ENCODE measurements at places on chromosomes 16 and 17.
A peak's percentile ranks its signal among the peaks of the same experiment; 100 is the strongest.

- no peak for DNase-seq
These were observed 743 bp downstream of the SHCBP1 start for GRCh38 chr16:46620266-46621005.

DNA sequence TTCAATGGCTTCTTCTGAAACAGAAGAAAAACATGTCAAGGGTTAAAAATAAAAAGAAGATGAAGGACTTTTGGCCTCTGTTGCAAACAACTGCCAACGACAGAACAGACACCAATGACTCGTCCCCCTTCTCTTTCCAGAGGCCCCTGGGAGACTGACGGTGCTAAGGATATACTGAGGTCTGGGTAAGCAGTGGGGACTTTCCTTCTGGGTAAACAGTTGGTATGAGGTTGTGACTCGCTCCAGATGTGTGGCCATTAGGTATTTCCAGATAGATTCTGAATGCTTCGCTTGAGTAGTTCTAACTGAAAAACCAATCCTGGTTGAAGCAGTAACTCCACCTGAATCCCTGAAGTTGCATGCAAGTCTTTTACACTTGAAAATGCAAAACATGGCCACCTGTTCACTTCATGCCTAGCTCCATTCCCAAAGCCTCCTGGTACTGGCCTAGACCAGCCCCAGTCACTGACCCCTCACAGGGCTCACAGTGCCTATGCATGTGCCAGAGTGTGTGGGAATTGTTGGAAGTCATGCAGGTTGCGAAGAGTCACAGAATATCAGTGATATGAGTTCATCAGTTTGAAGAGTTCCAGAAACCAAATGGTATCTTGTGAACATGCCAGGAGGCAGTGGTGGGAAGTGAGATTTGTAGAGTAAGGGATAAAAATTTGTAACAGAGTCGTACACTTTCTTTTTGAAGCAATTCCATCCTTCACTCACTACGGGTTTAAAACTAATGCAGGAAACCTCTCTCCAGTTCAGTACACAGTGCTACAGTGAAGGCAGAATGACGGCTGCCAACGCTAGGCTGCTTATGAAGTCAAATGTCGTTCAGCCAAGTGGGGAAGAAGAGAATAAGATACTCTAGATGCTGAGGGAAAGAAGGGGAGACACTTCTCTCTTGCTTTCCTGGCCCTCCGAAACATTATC lies 217.8 kb downstream of the ZFHX3 start:
- DNase-seq = no peak

DNA sequence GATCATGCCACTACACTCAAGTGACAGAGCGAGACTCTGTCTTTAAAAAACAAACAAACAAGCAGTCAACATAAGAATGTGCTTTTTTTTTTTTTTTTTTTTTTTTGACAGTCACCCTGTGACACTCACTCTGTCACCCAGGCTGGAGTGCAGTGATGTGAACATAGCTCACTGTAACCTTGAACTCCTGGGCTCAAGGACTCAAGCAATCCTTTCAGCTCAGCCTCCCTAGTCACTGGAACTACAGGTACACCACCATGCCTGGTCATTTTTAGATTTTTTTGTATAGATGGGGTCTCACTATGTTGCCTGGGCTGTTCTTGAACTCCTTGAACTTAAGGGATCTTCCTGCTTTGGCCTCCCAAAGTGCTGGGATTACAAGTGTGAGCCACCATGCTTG lies 15.3 kb upstream of the CHP2 start:
- no peak for DNase-seq

DNA sequence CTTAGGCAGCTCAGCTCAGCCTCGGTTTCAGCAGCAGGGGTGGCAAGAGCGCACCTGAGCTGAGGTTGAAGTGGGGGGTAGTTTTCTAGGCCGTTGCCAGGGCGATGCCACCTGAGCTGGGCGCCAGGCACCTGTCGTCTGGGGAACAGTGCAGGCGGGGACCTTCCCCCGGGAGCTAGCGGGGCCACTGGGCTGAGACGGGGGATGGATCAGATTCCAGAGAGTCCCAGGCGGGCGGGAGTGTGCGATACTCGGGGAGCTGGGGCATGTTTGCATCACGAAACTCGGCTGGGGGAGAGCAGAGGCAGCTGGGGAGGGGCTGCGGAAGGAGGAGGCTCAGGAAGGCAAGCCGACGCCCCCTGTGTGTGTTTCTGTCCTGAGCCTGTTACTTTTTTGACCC lies 477 bp upstream of the CLDN9 start:
- DNase-seq = no peak

- no peak for DNase-seq
These were observed 5.2 kb upstream of the OR1F1 start for GRCh38 chr16:3182608-3183444.

DNA sequence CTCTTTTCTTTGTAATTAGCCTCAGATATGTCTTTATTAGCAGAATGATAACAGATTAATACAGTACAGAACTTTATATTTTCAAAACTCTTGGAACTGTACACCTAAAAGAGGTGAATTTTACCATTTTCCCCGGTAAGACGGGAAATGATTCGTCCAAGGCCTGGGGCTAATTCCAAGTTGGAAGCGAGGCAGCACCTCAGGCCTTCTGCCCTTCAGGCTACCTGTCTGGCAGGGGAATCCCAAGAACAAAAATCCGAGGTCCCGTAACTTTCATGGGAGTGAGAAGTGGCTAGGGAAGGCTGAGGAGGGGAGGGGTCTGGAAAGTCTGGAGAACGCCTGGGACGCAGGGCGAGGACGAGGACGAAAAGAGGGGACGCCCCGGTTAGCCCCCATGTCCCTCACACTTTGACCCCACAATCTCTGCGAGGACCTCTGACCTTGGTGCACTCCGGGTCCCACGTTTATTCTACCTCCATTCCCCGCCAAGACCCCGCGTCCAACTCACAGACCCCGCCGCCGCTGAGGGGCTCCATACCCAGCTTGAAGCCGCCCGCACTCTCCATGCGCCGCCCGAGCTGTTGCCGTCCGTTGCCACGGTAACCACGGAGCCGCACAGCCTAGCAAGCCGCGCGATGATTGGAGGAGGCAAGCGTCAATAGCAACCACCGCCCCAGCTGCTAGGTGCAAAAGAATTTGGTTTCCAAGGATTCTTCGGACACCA lies at the start of gene HYDIN:
Gene HYDIN (minus strand): TSS at position 601 of the 724 bp plus-strand sequence. CDS start 43,827 bp downstream, outside the sequence.
- no peak for DNase-seq

- DNase-seq = no peak
These were observed 33.4 kb upstream of the LONP2 start for GRCh38 chr16:48210747-48211146.

GRCh38 chr16:85844786-85845185 lies 45.3 kb downstream of the COX4I1 start:
- DNase-seq = no peak

- no peak for DNase-seq
These were observed 28.9 kb downstream of the ADCY9 start for GRCh38 chr16:4087099-4087885.

- DNase-seq = no peak
These were observed 18.4 kb downstream of the PDILT start for GRCh38 chr16:20385844-20386832.

DNA sequence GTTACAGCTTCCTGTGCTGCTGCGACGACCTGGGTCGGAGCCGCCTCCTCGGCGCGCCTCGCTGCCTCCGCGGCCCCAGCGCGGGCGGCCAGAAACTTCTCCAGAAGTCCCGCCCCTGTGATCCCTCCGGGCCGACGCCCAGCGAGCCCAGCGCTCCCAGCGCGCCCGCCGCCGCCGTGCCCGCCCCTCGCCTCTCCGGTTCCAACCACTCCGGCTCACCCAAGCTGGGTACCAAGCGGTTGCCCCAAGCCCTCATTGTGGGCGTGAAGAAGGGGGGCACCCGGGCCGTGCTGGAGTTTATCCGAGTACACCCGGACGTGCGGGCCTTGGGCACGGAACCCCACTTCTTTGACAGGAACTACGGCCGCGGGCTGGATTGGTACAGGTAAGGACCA lies 746 bp downstream of the HS3ST2 start:
- DNase-seq = no peak

- no peak for DNase-seq
These were observed 115.7 kb upstream of the KCNJ16 start for GRCh38 chr17:69959283-69959682.

DNA sequence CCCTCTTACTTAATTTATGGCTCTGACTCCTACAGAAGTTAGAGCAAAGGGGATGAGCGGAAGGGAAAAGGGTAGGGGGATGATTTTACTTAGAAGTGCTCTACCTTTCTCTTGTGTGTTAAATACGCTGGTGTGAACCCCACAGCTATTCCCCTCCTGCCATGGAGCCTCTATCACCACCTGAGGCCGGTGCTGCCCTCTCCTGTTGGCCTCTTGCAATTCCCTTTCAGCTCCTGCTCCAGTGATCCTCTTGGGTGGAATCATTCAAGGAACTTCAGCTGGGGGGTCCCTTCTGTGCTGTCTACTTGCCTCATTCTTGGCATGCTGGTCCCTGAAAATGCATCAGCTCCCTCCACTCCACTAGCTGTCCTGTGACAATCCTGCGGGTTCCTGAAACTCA lies 41.8 kb upstream of the CDH8 start:
- DNase-seq = no peak

- DNase-seq = peak; percentile 63
These were observed 1.6 kb downstream of the CTCF start for GRCh38 chr16:67563708-67564468.

DNA sequence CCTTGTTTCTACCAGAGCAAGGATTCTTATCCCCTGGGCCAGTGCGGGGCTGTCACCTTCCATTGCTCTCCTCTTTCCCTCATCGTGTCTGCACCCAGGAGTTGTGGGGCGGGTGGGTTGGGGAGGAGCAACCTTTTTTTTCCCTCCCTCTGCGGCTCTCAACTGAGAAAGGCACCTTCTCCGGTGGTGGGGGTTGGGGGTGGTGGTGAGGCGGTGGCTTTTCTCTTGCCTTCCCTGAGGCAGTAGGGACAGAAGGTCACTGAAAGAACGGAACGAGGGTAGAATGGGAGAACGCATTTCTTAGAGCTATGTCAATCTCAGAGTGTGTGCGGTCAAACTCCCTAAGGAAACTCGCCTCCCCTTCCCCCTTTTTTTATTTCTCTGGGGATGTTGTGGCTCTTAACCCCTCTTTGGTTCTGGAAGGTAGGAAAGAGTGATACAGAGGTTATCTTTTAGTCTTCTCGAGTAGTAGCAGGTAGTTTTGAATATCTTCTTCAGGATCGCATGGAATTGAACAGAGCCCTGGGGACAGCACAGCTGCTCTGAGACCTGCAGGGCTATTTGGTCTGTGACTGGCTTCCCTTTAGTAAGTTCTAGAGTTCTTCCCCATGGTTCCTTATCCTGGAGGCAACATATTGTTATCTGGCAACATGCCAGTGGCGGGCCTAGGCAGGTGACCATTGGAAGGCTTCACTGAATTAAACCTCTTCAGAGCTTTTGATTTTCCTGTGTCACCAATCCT lies 994 bp downstream of the CLTC start:
- no peak for DNase-seq

GRCh38 chr17:40510328-40510648 lies 8.9 kb upstream of the TNS4 start:
- no peak for DNase-seq

DNA sequence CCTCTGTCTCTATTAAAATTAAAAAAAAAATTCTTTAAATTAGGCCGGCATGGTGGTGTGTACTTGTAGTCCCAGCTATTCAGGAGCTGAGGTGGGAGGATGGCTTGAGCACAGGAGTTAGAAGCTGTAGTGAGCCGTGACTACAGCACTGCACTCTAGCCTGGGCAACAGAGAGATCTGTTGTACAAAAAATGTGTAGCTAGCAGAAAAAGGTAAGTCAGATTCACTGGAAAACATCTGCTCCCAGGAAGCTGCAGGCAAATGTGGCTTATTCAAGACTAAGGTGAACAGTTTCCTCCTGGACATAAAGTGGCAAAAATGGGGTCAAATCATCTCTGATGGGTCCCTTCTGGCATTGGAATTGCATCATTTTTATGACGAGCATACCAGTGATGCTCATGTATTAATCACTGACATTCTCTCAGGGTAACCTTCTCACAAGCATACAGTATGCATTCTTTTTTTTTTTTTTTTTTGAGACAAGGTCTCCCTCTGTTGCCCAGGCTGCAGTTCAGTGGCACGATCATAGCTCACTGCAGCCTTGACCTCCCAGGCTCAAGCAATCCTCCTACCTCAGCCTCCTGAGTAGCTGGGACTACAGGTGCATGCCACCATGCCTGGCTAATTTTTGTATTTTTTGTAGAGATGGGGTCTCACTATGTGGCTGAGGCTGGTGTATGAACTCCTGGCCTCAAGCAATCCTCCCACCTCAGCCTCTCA lies 48.7 kb downstream of the CPPED1 start:
- peak; percentile 47 for DNase-seq

GRCh38 chr16:7967996-7968509 lies 622.3 kb downstream of the TMEM114 start:
- no peak for DNase-seq

- no peak for DNase-seq
These were observed 19.8 kb upstream of the BAIAP2 start for GRCh38 chr17:81015136-81015535.

DNA sequence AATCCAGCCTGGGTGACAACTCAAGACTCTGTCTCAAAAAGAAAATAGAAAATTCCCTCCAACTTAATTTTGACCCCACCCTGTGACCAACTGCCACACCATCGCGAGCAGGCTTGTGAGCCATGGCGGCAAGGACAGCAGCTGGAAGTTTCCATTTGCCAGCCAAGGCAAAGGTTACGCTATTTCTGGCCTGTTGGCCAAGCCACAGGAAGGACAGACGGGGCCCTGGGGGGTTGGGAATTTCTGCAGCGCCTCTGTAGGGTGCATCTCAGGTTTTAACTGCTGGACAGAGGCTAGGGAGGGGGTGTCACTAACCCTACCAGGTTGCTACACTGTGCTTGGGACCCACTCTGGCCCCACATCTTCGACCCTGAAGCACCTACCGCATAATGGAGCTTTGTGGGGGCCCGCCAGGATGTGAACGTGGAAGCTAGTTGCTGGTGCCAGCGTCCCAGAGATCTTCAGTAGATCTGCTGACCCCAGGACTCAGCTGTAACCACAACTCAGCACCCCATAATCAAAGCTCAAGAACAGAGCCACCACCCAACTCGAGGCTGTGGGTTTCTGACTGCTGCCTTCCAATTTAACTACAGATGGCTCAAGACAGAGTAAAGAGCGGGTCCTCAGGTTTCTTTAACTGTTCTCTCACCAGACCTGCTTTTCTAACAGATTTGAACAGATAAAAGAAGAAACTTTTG lies 10.9 kb downstream of the KIFC3 start:
- DNase-seq = no peak

DNA sequence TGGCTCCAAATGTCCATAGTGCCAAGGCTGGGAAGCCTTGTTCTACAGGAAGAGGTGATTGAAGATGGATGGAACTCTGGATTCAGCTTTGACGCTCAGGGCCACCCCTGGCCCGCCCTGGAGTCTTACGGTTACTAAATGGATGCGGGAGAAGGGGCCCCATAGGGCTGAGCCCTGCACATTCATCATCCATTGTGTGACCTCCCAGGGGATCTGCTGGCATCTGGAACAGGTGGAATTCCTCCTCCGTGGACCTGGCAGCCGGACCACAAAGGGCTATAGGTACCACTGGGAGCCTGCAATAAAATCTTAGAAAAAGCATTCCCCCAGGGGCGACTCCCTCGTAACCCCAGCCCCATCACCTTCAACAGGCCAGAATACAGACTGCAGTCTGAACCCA lies 81.4 kb upstream of the NOL11 start:
- no peak for DNase-seq

Data from AG09309 (cell line).